AG04449 (cell line): ENCODE measurements at places on chromosomes 7 and 10.

DNA sequence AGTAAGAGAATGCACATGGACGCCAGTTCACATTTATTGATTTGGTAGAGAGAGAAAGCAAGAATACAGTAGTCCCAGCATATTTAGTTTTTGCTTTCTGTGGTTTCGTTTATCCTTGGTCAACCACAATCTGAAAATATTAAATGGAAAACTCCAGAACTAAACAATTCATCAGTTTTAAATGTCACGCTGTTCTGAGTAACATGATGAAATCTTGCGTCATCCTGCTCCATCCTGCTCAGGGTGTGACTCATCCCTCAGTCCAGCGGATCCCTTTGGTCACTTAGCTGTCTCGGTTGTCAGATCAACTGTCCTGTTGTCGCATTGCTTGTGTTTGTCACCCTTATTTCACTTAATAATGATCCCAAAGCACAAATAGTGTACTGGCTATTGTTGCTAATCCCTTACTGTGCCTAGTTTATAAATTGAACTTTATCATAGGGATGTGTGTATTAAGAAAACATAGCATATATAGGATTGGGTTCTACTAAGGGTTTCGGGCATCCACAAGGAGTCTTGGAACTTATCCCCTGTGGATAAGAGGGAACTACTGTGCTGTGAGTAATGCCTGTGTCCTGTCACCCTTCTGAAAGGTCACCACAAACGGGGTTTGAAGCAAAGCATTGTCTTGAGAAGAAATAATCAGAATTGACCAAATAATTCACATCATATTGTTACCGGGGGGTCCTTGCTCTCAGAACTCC, 73.6 kb downstream of the OTUD1 start:
- DNase-seq, result no peak

DNA sequence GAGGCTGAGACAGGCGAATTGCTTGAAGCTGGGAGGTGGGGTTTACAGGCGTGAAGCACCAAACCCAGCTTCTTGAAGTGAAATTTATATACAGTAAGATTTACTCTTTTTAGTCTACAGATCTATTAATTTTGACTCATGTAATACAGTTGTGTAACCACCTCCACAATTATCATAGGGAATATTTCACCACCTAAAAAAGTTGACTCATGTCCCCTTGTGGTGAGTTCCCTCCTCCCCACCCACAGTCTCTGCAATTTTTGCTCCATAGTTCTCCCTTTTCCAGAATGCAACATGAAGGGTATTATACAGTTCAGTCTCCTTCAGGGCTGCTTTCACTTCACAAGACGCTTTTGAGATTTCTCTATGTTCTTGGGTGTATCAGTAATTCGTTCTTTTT, 156.8 kb downstream of the FAM107B start:
- DNase-seq, result no peak

DNA sequence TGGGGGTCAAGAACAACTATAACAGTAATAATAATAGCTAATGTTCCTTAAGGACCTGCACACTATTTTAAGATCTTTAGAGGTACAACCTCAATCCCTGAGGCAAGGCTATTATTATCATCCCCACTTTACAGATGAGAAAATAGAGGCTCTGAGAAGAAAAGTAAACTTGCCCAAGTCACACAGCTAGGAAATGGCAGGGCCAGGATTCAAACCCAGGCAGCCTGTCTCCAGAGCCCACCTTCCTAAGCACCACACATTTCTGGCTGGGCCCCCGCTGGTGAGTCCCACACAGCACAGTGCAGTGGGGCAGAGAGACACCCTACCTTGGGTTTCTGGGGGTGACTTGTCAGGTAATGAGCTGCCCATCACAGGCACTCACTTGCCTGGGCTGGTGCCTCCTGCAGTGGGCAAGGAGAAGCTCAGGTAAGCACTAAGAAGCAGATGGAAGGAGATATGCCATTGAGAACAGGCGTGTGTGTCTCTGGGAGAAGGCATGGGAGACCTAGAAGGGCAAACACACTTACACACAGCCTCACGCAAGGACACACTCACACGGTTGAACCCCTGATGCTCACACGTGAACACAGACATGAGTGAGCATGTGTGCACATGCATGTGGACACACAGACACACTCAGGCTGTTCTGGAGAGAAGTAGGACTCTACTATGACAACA, 104.4 kb upstream of the ZMIZ1 start:
- no peak for DNase-seq

DNA sequence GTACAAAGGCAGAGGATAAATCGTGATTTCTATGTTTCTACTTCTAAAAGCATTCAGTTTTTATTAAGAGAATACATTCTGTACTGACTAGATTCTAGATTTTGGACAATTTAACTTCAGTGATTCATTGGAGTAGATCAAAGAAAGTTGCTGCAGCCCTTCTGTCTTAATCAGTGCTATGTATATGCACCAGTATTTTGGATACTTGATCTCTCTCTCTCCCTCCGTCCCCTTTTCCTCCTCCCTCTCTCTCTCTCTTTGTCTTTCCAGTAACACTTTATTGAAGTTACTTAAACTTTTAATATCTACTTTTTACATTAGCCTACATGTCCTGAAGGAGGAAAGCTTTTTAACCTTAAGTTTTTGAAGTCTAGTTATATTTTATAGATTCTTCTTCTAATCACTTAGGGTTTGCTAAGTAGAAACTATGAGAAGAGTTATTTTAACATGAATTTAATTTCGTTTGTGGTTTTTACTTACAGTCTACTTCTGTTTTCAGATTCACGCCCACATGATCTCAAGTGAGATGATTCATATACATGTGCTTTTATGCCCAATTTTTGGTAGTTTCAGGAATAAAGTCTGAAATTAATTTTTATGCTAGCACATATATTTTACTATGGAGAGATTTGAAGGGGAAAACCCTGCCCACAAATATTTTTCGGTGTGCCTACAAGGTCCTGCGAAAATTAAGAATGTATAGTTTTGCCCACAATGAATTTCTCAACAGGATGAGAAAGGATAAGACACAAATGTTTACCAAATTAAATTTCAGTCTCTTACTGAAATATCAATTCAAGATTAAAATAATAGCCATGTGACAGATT, 9.1 kb downstream of the MDFIC start:
- DNase-seq, result no peak

DNA sequence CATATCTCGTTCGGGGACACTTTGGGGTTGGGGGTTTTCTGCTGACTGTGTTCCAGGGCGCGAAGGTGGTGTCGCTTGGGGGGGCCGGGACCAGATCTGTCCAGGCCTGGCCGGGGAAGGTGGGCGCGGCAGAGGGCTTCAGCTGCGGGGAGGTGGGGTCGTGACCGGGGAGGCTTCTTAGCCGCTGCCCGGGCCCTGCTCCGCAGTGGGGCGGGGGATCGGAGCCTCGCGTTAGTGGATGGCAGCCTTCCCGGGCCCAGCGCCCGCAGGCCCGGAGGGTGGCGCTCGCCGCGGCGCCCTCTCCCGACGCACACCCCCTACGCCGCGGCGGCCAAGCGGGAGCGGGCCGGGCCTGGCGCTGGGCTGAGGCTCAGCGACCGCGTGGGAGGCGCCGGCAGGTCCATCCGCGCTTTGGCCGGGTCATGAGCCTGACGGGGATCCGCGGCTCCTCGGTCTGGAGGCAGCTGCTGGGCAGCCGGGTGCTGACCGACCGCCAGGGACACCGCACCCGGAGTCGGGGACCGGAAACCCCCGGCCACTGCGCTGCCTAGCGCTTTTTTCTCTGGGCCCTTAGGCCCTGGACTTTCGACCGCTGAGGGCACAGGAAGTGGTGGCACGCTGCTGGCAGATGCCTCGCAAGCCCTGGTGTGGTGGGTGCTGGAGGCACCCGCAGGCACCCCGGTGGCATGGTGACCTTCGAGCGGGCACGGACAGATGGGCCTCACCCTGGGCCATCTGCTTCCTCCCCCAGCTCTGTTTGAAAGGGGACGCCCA, 1.2 kb downstream of the AGAP3 start:
- no peak for DNase-seq

GRCh38 chr10:36717118-36717517, 408.3 kb upstream of the ANKRD30A start:
- no peak for DNase-seq

DNA sequence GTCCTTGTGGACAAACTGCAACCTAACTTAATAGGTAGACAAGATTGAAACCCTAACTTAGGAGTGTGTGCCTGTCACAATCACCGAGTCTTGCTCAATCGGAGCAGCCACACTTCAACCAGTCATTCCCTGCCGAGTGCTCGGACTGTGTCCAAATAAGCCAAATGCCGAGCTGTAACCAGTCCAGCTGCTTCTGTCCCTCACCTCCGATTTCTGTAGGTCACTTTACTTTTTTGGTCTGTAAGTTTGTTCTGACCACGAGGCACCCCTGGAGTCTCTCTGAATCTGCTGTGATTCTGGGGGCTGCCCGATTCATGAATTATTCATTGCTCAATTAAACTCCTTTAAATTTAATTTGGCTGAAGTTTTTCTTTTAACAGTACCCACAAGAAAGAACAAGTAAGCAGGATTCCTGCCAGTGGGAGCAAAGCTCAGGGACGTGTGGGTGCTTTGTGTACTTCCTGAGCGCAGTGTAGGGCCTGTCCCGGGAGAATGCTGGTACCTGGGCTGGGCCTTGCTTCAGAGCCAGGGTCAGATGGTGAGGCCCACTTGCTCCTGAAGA, 140.1 kb downstream of the ACTR3B start:
- DNase-seq, result no peak

DNA sequence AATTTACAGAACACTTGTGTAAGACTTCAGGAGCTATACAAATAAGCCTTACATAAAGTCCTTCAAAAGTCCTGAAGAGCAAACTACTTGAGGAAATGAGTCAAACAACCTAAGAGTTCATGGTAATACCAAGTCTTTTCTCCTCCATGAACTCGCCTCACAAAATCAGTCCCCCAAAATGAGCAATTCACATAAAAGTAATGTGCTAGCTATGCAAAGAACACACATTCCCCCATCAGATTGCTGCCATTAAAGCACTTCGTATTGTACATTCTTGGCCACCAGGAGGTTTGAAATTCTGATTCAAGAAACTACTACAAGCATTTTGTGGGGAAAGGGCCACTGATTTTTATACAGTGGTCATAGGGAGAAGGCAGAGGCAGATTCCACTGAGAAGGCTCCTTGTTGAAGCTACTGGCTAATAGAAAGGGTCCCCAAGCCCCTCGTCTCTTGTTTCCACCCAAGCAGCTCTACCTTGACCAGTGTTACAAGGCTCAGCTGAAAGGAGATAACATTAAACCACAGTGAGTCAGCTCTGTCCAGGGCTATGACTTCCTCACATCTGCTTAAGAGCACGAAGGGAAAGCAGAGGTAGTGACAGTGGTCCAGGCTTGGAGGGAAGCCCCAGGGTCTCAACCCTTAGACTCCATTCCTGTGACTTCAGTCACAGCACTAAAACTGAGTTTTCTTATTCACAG, 115.2 kb upstream of the CDK1 start:
- DNase-seq, result no peak

DNA sequence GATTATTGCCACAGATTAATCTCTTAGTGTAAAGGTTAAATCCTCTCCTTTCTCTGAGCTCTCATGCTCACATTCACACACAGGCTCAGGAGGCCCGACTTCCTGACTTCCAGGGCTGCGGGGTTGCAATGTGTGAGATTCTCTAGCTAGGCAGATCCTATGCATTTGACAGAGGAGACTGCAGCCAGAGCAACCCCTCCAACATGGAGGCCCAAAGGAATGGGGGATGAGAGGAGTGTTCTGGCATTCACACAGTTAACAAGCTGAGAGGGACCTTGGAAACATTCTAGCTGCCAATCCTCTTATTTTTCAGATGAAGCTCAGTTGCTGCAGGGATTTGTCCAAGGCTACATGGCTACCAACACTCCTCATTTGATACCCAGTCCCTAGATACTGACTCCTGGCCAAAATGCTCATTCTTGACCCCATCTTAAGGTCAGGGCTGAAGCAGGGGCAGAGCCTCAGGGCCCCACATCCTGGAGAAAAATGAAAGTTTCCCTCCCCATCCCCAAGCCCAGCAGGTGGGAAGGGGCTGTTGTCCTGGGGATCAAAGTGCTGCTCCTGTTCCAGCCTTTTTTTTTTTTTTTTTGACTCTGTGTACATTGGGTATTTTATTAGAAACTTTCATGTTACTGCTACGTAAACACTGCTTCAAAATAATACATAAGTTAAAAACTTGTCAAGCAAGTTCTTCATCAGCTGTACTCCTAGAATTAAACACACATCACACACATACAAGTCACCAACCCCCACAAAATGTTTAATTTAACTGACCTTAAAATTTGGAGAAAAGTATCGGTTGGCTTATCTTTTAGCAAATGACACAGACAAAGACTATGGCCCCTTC, 325.6 kb downstream of the PLXNA4 start:
- DNase-seq, result no peak

DNA sequence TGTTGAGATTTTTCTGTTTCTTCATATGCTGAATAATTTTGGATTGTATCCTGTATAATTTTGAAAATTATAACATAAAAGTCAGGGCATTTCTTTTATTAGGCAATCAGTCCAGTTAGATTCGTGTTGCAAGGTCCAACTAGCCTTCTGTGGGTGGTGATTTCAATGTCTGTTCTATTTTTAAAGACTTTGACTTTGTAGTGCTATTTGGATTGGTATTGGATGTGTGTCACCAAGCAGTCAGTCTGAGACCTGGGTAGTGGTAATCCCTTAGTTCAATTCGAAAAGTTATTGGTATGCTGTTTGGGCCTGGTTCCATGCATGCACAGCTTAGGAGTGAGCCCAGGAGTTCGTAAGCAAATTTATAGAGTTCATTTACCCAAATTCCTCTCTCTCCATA, 82.2 kb downstream of the EPDR1 start:
- DNase-seq, result no peak

- DNase-seq, result peak; percentile 62
These were observed 3.2 kb upstream of the NCOA4 start for GRCh38 chr10:46033602-46034011.

GRCh38 chr10:32149252-32149955, 93.2 kb upstream of the KIF5B start:
- peak; percentile 77 for DNase-seq

DNA sequence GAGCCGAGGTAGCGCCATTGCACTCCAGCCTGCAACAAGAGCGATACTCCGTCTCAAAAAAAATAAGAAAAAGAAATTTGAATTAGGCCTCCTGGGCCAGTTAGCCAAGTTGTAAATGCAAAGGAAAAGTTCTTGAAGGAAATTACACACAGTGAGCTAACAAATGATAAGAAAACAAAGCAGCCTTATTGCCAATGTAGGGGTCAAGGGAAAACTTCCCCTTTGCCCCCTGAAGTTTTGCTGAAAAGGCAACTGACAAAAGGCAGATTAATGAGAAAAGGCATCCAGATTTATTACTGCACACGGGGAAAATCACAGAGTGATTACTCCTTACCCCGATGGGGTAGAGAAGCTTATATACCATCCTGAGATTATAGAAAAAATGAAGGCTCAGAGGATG, 70.3 kb downstream of the PAPSS2 start:
- DNase-seq, result no peak

- no peak for DNase-seq
These were observed 87.0 kb upstream of the LRRN3 start for GRCh38 chr7:111003883-111004282.

DNA sequence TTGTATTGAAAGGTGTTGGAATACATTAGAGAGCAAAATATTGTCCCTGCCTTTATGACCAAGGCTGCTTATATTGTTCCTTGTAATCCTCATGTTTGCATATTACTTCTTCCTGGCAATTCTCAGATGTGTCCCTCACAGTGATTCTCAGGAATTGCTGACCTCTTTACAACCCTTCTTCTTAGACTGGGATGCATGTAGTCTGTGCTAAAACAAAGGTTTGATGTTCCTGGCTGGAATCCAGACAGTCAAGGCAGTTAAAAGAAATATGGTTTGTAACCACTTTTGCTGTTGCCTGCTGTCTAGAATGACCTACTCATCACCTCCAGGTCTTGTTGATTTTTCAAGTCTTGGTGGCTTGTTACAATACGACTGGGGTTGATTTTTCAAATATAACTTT, 367.6 kb downstream of the HGF start:
- DNase-seq, result no peak
